ENCODE measurements at places on chromosomes 12 and 14.

- no peak for DNase-seq
Observed at GRCh38 chr12:109689426-109689825, 24.2 kb upstream of the FAM222A start.

- no peak for DNase-seq
Observed at GRCh38 chr14:54370323-54371198, 26.2 kb upstream of the CDKN3 start.

- DNase-seq, result peak; percentile 31
Observed at GRCh38 chr14:22898302-22899090, 15.5 kb downstream of the REM2 start.

DNA sequence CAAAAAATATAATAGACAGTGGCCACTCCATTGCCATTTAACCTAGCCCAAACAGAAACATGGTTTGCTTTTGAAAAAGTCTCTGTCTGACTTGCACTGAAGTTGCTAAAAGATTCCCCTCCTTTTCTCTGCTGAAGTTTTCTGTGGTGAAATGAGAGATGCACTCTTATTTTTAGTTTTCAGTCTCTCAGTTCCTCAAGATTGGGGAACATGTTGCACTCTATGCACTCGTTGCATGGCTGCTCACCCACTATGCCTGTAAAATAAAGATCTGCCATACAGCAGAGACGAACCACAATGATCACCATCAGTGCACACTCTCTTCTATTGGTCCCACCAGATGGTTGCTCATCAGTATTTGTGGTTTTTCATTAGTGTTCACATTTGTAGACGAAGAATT lies 13.1 kb upstream of the DAAM1 start:
- no peak for DNase-seq

DNA sequence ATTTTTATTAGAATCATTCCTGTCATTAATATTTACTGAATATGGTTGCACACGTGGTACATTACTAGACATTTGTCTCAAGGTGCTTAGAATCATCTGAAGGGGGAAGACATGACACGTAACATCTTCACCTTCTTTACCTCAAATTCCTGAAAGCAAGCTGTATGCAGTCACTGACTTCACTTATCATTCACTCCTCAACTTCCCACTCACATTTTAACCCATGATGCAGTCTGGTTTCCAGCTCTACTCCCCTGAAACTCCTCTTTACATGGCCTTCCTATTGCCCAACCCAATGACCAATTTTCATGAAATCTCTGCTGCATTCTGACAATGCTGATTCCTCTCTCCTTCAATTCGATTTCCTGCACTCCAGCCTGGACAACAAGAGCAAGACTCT lies 5.8 kb upstream of the PSMC6 start:
- DNase-seq, result no peak

GRCh38 chr12:38282886-38283285 lies 33.7 kb upstream of the ALG10B start:
- no peak for DNase-seq

DNA sequence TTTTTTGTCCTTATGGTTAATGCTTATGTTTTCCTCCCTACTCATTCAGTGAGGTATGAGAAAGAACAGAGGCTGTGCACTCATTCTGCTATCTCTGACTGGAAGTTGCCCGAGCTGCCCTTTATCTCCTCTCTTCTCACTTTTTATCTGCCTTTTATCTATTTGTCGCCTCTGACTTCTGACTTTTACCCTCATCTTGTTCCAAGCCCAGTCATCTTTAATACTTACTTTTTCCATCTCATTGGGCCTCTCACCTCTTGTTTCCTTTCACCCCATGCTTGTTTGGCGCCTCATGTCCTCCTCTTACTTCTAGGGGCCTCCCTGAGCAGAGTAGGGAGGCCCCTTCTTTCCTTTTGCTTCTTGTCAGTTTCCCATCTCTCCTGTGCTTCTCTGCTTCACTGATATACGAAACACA lies 50.7 kb downstream of the DIP2B start:
- peak; percentile 63 for DNase-seq

- DNase-seq, result peak; percentile 91
Observed at GRCh38 chr14:54730156-54730961, 163.4 kb downstream of the SAMD4A start.

DNA sequence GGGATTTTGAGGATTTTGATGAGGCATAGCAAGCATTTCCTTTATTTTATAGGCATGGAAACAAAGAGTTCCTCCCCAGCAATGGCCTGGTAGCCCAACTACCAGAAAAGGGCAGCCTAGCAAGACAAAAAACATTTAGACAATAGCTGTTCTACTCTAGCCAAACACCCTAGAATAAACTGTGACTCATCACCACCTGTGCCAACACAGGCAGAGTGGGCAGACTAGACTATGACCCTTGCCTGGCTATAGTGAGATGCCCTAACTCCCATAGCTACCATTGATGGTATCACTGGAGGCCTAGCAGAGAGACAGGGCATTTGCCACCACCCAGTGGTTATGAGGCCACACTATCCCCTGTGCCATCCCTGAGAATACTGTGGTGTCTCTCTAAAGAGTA lies 15.5 kb upstream of the CCER1 start:
- no peak for DNase-seq

DNA sequence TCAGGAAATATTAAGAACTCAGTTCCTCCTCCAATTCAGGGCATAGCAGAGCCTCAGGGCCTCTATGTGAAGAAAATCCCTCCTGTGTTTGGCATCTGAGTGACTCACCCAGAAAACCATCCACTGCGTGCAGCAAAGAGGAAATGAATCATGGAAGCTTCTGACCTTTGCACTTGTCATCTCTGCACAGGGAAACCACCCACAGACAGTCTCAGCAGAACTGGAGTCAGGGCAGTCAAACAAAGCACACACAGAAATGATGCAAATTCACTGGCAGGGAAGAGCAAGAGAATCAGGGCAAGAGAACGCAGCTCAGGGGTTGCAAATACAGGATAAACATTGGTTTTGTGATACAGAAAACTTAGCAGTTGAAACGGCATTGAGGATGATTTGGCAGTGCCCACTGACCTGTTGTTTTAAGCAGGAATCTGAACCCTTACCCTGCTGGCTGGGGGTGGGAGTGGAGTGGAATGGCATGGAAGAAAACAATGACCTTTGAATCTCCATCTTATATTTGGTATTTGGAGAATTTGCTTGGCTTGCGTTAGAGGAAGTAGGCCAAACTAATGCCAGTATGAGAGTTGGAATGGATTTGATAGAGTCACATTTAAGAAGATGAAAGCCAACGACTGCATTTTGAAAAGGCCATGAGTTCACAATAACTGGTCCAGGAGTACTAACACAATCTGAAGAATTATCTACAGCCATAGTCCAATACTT lies 53.5 kb downstream of the PHLDA1 start:
- DNase-seq, result peak; percentile 96

DNA sequence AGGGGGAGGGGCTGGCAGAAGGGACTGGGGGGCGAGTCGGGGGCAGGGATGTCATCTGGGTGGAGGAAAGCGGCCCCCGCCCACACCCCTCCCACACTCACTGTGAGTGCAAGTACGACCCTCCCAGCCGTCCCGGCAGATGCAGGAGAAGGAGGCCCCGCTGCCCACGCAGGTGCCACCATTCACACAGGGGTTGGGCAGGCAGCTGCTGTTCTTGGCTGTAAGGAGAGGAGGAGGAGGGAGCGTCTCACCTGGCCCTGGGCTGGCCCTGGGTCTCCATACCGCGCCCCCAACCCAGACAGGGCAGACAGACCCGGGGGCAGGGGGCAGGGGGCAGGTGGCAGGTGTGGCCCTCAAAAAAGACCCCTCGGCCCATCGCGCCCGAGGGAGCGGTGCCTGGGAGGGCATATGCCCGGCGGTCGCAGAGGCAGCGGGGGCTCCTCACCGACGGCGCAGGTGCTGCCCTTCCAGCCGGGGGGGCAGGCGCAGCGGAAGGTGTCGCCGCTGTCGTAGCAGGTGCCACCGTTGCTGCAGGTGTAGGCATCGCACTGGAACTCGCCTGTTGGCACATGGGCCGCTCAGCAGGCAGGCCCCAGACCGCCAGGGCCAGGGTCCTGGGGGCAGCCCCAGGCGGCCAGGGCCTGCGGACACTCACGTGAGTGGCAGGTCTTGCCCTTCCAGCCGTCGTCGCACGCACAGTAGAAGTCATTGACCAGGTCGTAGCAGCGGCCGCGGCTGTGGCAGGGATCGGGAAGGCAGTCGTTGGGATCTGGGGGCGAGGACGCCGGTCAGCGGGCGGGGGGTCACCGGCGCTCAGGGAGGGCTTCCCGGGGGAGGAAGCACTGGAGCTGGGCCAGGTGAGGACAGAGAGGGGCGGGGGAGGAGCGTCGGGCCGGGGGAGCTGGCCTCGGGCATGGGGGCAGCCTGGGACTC lies 20.6 kb downstream of the JAG2 start:
- no peak for DNase-seq

DNA sequence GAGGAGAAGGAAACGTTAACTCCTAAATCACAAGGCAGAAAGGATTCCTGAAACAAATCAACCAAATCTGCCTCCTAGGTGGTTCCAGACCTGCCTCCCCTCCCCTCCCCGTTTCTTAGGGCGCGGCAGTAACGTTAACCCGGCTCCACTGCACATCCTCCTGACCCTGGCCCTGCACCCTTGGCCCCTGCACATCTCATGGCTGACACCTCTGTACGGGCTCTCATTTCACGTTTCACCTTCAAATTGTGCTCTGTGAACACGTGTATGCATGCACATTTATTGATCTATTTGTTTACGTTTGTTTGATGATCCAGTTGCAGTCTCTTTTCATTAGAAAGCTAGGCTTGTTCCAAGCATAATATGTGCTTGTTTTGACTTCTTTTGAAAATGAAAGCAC lies 358.1 kb downstream of the ADGRD1 start:
- no peak for DNase-seq

- DNase-seq, result no peak
Observed at GRCh38 chr12:65818454-65819382, 5.6 kb upstream of the HMGA2 start.

DNA sequence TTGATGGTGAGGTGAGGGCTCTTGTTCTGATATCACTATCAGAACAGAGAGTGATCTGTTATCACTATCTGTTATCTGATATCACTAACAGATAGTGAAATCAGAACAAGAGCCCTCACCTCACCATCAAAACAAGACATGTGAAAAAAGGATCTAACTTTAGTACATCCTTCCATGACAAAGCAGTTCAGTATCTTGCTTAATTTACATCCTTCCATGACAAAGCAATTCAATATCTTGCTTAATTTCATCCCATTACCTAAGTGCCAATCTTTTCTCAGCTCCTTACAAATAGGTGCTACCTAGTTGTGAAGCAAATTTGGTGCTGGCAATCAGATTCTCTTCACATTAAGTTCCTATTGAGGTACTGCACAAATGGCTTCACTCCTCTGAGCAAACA lies 1865.6 kb upstream of the FLRT2 start:
- no peak for DNase-seq

DNA sequence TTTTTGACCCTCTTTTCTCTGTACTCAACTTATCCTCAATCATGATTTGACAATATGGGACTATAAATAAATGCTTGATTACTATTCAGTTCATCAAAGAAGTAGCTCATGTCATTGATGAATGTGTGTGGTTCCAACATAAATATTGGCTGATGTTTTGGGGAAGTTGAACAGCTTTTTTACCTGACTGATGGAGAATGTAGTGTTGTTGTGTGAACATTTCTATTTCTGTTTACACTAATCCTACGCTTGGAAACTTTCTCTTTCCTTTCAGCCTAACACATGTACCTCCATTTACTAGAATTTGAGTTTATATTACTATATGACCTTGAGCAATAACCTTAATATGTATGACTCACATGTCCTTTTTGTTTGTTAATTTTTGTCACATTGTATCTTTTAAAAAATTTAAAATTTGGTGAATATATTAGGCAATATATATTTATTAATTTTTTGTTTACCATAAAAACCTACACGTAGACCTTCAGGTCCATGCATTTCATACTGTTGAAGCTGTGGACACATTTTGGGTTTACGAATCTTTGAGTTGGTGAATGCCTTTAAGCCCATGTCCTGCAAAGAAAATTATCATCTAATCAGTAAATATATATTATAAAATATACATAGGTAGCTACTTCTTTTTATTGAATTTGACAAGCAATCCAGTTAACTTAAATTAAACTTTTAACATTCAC lies 21.1 kb downstream of the A2M start:
- no peak for DNase-seq

GRCh38 chr14:77120771-77121743 lies 20.5 kb downstream of the ZDHHC22 start:
- DNase-seq, result peak; percentile 51

DNA sequence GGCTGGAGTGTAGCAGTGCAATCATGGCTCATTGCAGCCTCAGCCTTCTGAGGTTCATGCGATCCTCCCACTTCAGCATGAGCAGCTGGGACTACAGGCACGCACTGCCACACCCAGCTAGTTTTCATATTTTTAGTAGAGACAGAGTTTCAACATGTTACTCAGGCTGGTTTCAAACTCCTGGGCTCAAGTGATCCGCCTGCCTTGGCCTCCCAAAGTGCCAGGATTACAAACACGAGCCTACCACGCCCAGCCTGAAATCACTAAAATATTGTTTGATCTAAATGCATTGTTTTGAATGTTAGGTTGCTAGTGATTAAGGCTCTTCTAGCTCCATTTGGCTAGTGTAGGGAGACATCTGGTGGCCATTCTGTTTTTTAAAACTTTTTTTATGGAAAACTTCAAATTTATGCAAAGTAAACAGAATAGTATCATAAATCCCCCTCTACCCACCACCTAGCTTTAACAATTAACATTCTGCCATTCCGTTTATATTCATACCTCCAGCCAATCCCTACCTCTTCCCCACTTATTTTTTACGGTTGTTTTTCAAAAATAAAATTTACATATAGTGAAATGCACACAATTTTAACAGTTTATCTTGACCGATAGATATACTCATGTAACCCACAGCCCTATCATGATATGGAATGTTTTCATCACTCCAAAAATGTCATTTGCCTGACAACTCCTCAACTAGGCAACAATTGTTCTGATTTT lies 37.8 kb downstream of the MYO1H start:
- peak; percentile 49 for DNase-seq

DNA sequence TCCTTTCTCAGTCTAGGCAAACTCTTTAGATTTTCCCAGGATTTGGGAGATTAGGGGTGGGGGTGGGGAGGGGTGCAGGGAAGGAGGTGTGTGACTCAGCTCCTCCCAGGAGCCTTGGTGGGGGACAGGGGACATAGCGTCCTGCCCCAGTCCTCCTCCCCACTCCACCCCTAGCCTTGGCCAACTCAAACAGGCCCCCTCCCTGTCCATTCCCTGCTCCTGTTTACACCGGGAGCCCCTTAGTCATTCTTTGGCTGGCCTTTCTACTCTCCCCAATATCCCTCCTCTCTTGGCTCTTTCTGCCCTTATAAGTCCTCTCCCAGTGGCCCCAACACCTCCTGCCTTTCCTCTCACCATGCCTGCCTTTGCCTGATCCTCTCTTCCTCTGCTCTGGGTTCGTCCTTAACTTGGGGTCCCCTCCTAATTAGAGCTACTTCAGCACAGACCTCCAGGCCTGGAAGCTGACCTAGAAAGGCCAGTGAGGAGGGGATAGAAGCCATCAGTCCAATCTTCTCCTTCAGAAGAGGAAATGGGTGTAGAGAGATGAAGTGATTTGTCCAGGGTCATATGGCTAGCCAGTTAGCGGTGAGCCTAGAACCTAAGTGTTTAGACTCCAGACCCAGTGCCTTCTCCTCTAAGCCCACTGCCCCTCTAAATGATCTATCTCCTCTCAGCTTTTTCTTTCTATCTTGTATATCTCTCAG lies 2.3 kb upstream of the ITGA5 start:
- no peak for DNase-seq

GRCh38 chr12:106704081-106704480 lies 70.4 kb upstream of the RIC8B start:
- no peak for DNase-seq

GRCh38 chr12:132174839-132175490 lies 30.7 kb downstream of the NOC4L start:
- no peak for DNase-seq
